ENCODE measurements at places on chromosomes 2 and 18.

GRCh38 chr2:96404446-96405373 is 69.1 kb downstream of the NCAPH start:
- peak; percentile 9 for DNase-seq

DNA sequence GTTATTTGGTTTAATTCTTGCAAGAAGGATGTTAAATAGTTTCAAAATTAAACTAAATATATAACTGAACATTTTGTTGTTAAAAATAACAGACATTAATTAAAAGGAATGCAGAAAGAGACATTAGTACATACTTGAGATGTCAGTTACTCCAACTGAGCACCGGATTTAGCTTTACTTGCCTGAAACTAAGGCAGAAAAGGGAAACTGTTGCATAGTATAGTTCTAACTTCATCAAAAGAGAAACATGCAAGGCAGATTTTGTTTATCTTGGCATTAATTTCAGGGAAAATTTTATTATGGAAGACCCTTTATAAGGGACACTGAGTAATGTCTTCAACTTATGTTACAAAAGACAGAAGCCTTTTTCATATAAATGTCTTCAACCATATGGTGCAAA is 218.3 kb downstream of the STK39 start:
- no peak for DNase-seq

DNA sequence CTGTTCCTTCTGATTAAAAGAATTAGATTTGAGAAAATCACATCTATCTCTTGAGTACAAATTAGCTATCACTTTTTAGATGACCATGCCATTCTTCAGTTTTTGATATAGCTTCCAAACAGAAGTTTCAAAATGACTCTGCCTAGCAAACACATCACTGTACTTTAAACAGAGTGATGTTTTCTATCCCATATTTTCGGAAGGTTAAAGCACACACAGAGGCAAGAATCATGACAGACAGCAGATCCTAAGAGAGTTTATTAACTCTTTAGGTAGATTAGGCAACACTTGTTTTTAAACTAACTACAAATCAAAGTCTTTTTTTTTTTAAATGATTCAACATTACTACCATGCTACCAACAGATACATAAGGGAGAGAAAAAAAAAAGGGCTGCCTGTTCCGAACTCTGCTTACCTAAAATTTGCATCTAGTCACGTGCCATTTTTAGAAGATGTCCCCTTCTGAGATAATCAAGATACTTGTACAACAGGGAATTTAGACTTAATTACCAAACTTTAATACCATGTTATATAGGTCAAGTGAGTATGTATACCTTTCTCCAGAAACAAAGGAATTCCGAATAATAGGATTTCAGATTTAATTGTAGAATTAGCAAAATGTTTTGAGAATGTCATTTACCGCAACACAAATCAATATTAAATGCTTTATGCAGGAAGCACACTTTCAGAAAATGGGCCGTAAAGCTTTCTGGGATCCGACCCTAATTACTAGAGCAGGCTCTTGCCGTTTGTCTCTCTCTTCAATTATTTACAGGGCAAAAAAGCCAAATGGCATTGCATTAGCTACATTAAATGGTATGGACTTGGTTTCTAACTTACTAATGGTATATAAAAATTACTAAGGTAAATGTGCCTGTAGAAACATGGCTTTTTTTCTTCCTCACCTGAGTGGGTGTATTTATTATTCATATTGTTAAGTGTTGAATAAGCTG is 2.6 kb downstream of the RBMS1 start:
- no peak for DNase-seq

- DNase-seq: no peak
Measured at GRCh38 chr18:73408469-73408868, 540.7 kb upstream of the NETO1 start.

DNA sequence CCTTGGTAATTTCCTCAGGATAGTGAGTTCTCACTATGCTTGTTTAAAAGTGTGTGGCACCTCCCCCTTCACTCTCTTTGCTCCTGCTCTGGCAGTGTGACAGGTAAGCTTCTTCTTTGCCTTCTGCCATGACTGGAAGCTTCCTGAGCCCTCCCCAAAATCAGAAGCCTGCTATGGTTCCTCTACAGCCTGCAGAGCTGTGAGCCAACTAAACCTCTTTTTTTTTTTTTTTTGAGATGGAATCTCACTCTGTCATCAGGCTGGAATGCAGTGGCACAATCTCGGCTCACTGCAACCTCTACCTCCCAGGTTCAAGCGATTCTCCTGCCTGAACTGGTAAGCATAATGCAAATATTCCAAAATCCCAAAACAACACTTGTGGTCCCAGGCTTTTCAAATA is 80.0 kb downstream of the SOWAHC start:
- DNase-seq: no peak

- DNase-seq: no peak
Measured at GRCh38 chr2:117086943-117087250, 727.6 kb upstream of the DDX18 start.

DNA sequence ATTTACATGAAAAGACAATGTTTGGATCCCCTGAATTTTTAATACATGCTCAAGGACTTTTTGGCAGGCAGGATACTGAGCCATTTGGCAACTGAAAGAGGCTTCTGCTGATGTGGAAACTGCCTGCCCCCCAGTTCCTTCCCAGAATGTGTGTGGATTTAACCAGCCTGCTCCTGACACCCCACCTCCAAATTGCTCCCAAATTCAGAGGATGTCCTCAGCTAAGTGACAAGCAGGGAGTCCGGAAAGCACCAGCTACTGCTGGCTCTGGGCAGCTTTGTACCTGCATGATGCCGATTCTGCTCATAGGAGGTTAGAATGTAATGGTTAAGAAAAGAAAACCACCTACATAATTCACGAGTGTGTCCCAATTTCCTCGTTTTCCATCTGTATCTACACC is 197.5 kb downstream of the CDH20 start:
- no peak for DNase-seq

DNA sequence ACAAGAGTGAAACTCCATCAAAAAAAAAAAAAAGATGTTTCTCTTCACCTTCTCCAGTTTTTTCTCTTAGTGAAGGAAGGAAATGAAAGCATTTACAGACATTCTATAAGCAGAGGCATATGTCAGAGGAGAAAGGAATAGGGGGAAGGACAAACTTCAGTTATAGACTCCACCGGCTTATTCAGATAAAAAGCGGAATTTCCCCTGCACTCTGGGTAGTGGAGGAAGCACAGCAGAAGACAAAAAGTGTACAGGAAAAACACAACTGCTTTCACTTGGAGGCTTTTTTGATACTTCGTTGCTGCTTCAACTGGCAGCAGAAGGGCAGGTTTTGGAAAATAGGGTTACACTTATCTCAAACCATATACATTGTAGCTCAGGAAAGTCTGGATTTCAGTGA is 3.2 kb upstream of the MGAT4A start:
- DNase-seq: no peak

Measured in gastrocnemius medialis (tissue), 4 donors.